Hepatocyte (in vitro differentiated cells): ENCODE measurements at places on chromosomes 2 and 18.

DNA sequence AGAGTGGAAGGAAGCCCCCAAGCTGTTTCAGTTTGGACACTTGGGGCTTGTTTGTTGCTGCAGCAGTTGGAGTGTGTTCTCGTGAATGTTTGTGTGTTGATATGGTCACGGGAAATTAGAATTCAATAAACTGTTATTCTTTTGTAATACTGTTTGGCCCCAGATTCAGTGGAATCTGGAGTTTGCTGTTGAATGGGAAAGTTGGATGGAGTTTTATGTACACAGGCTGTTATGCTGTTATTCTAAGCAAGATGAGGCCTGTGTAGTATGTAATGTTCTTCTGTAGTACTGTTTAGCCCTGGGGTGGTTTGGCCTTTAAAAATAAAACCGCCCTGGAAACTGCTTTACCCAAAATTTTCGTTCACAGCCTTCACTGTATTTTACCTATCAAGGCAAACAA, 810.4 kb upstream of the HS6ST1 start:
- no peak overlapping the region for H3K4me3 ChIP-seq
- DNase-seq: no peak
- H3K36me3 ChIP-seq: no peaks in the 10 kb centered on the region
- H3K4me1 ChIP-seq: no peaks in the 10 kb centered on the region
- no peak overlapping the region for H3K27ac ChIP-seq

DNA sequence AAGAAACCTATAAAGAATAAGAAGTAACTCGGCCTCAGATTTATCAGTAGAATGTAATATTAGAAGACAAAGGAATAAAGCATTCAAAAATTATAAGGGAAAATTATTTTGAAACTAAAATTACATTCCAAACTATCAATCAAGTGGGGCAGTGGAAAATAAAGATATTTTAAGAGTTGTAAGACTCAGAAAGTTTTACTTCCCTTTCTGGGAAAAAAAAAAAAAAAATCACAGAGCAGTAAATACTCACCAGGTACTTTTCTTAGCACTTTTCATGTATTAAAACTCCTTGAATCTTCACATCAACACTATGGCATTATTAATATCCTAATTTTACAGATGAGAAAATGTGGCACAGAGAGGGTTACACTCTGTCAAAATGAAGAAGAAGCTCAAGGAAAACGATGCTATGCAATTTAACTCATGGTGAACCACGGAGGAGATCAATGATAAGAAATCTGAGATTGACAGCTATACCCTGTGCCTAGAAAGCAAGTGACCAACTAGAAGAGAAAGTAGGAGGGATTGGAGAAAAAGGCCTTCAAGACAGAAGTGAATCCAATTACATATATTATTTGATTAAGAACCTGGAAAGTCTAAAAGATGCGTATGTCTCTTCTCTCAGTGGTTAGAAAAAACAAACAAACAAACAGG, 238.9 kb upstream of the ID2 start:
- H3K36me3 ChIP-seq: no peaks in the 10 kb centered on the region
- H3K27me3 ChIP-seq: no peaks in the 10 kb centered on the region
- H3K4me3 ChIP-seq: no peak overlapping the region
- H3K27ac ChIP-seq: no peak overlapping the region
- H3K4me1 ChIP-seq: no peaks in the 10 kb centered on the region

- no peak for DNase-seq
- no peak overlapping the region for H3K27ac ChIP-seq
- no peaks in the 10 kb centered on the region for H3K27me3 ChIP-seq
- no peaks in the 10 kb centered on the region for H3K4me1 ChIP-seq
- no peak overlapping the region for H3K4me3 ChIP-seq
- no peaks in the 10 kb centered on the region for H3K36me3 ChIP-seq
Measured at GRCh38 chr2:130813722-130814121, 23.0 kb upstream of the ARHGEF4 start.

GRCh38 chr2:75503048-75503607, 57.6 kb downstream of the EVA1A start:
- H3K36me3 ChIP-seq: no peaks in the 10 kb centered on the region
- no peak overlapping the region for H3K4me3 ChIP-seq
- DNase-seq: no peak
- no peaks in the 10 kb centered on the region for H3K27me3 ChIP-seq
- no peaks in the 10 kb centered on the region for H3K4me1 ChIP-seq

- H3K27ac ChIP-seq: no peak overlapping the region
- DNase-seq: no peak
- peaks cover 7% of the 10 kb centered on the region for H3K27me3 ChIP-seq
- no peaks in the 10 kb centered on the region for H3K36me3 ChIP-seq
- H3K4me3 ChIP-seq: no peak overlapping the region
Measured at GRCh38 chr2:120571015-120571728, 164.5 kb upstream of the GLI2 start.

DNA sequence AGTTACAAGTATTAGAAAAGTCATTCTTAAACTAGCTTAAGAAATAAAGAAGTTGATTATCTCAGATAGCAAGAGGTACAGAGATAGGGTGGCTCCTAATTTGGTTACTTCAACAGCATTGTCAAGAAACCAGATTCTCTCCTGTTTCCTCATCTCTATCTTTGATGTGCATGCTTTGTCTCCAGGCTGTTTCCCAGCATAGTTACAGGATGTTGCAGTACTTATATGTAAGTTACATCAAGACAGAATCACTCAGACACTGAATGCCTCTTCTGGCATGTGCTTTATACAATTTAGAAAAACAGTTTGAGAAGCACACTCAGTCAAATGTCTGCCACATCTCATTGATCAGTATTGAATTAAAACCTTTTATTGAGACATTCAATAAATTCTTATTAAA, 189.5 kb upstream of the UBE2E3 start:
- no peak overlapping the region for H3K27ac ChIP-seq
- H3K27me3 ChIP-seq: no peaks in the 10 kb centered on the region
- H3K4me1 ChIP-seq: no peaks in the 10 kb centered on the region
- H3K4me3 ChIP-seq: no peak overlapping the region

DNA sequence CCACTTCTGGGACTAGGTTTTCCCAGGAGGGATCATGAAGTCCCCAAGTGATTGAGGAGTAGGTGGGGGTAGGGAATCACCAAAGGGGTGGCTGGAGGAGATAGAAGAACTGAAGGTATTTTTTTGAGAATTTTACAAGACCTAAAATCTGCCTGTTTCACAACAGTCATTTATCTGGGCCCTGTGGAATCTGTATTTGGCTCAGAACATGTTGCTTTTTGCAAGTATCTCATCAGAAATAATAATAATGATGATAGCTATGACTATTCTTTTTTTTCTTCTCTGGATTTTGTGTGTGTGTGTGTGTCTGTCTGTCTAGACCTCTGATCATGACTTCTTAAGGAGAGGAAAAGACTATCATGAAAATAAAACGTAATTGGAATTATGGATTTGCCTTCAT, 13.9 kb downstream of the STON1 start:
- H3K36me3 ChIP-seq: no peaks in the 10 kb centered on the region
- H3K4me1 ChIP-seq: no peaks in the 10 kb centered on the region
- no peak overlapping the region for H3K27ac ChIP-seq
- H3K27me3 ChIP-seq: no peaks in the 10 kb centered on the region
- H3K4me3 ChIP-seq: no peak overlapping the region

- DNase-seq: peak; percentile 97
- H3K36me3 ChIP-seq: no peaks in the 10 kb centered on the region
- H3K4me1 ChIP-seq: peaks cover 29% of the 10 kb centered on the region
- H3K27me3 ChIP-seq: no peaks in the 10 kb centered on the region
- H3K27ac ChIP-seq: peak overlapping the region; percentile 85
Measured at GRCh38 chr2:231662028-231662810, 46.1 kb upstream of the PTMA start.

DNA sequence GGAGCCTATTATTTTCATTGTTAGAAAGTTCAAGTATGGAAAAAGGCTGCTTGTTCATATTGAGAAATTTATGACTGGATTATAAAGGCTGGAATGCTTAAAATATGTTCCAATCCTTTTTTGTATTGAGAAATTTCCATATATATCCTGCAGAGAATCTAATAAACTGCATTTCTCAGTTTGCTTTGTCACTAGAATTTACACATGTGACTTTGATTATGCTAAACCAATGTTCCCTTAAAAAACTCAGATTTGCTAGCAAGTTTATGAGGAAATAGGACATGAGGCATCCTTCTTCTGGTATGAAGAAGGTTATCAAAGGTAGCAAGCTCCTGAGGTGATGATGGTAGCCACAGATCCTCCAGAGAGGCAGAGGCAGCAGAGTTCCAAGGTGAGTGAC, 29.2 kb upstream of the DSEL start:
- H3K27me3 ChIP-seq: no peaks in the 10 kb centered on the region
- no peaks in the 10 kb centered on the region for H3K36me3 ChIP-seq
- no peak for DNase-seq
- no peak overlapping the region for H3K27ac ChIP-seq
- no peak overlapping the region for H3K4me3 ChIP-seq
- no peaks in the 10 kb centered on the region for H3K4me1 ChIP-seq

- no peaks in the 10 kb centered on the region for H3K36me3 ChIP-seq
- H3K27me3 ChIP-seq: peaks cover 17% of the 10 kb centered on the region
- H3K4me1 ChIP-seq: no peaks in the 10 kb centered on the region
- DNase-seq: no peak
- no peak overlapping the region for H3K27ac ChIP-seq
Measured at GRCh38 chr2:225017713-225018112, 24.6 kb downstream of the DOCK10 start.

- H3K4me3 ChIP-seq: no peak overlapping the region
- no peak for DNase-seq
- H3K4me1 ChIP-seq: no peaks in the 10 kb centered on the region
Measured at GRCh38 chr2:102340778-102341177, 14.8 kb upstream of the IL18R1 start.

- H3K36me3 ChIP-seq: no peaks in the 10 kb centered on the region
- DNase-seq: no peak
- no peak overlapping the region for H3K27ac ChIP-seq
- H3K4me3 ChIP-seq: no peak overlapping the region
- H3K4me1 ChIP-seq: peaks cover 29% of the 10 kb centered on the region
Measured at GRCh38 chr2:64632835-64633819, 20.6 kb downstream of the SERTAD2 start.

GRCh38 chr2:203566161-203566560, 31.1 kb upstream of the RAPH1 start:
- H3K27ac ChIP-seq: no peak overlapping the region
- no peaks in the 10 kb centered on the region for H3K27me3 ChIP-seq
- no peak overlapping the region for H3K4me3 ChIP-seq
- no peak for DNase-seq
- H3K4me1 ChIP-seq: no peaks in the 10 kb centered on the region

DNA sequence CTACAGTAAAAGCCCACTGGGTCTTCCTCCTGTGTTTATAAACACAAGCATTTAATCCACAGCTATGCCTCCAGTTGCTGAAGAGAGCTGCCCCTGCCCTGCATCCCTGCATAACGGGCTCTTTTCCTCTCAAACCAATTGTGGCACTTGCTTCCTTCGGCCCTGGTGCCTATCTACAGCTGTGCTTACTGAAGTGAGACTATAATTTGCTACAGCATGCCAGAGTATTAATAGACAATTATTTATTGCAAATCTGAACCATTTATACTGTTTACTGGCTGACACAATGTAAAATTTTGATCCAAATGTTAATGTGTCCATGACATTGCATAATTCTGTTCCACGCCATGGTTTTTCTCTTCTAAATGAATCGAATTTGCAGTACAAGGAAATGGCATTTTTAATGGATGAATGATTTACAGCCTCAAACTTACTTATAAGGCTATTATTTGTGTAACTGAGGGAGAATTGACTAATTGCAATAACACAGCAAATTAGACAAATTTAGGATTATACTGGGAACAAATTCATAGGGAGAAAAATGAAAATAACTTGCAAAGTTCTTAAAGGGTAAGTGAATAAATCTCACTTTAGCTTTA, 457.0 kb upstream of the HNRNPA3 start:
- H3K4me1 ChIP-seq: no peaks in the 10 kb centered on the region
- no peak overlapping the region for H3K27ac ChIP-seq
- no peak for DNase-seq
- H3K27me3 ChIP-seq: no peaks in the 10 kb centered on the region
- no peaks in the 10 kb centered on the region for H3K36me3 ChIP-seq

DNA sequence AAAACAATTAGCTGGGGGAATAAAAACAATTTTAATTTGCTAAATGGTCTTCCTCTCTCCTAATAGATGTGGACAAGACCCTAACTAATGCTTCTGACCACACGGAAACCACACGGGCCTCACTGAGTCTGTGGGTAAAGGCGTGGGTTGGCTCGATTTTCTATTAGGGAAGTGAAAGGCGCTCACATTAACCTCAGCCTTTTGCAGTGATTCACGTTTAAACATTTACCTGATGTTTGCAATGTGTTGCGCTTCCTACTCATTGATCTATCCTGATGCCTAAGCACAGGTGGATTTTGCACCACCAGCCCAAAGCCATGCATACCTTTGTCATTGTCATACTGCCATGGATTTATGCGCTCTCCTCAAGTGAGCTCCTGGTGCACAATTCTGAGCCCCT, 35.6 kb upstream of the NRP2 start:
- no peak for DNase-seq
- no peaks in the 10 kb centered on the region for H3K36me3 ChIP-seq
- H3K4me3 ChIP-seq: no peak overlapping the region
- H3K27me3 ChIP-seq: no peaks in the 10 kb centered on the region
- no peaks in the 10 kb centered on the region for H3K4me1 ChIP-seq

GRCh38 chr2:118089139-118089800, 999 bp downstream of the INSIG2 start:
- H3K4me3 ChIP-seq: peak overlapping the region; percentile 47
- no peaks in the 10 kb centered on the region for H3K27me3 ChIP-seq
- DNase-seq: peak; percentile 53
- H3K4me1 ChIP-seq: peaks cover 34% of the 10 kb centered on the region

DNA sequence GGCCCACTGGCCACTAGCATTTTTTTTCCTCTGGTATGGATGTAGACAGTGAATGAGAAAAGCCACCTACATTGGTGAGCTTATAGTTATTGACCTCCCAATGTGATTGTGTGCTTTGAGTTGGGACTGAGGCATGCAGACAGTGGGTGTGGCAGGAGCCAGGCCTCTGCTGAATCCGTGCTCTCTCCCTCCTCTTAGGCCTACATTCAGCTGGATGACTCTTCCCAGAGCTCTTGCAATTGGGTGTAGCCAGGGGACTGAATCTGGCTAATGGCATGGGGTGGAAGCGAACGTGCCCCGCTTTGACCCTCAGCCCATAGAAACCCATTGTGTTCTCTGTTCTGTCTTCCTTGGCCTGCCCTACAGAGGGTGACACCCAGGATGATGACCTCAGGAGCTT, 698.3 kb upstream of the HS6ST1 start:
- no peaks in the 10 kb centered on the region for H3K36me3 ChIP-seq
- no peak for DNase-seq
- no peak overlapping the region for H3K27ac ChIP-seq
- no peaks in the 10 kb centered on the region for H3K27me3 ChIP-seq
- H3K4me1 ChIP-seq: no peaks in the 10 kb centered on the region

- no peak overlapping the region for H3K27ac ChIP-seq
- no peak for DNase-seq
- no peak overlapping the region for H3K4me3 ChIP-seq
- peaks cover 4% of the 10 kb centered on the region for H3K36me3 ChIP-seq
- no peaks in the 10 kb centered on the region for H3K27me3 ChIP-seq
Measured at GRCh38 chr2:195727106-195727505, 70.1 kb downstream of the SLC39A10 start.

- no peak for DNase-seq
- H3K4me1 ChIP-seq: no peaks in the 10 kb centered on the region
- no peaks in the 10 kb centered on the region for H3K27me3 ChIP-seq
Measured at GRCh38 chr2:129709956-129710598, 269.4 kb upstream of the RAB6C start.

- H3K27ac ChIP-seq: peak within 1 kb of the TSS; percentile 60
- no peaks in the 10 kb centered on the region for H3K36me3 ChIP-seq
- peak within 1 kb of the TSS; percentile 50 for H3K4me3 ChIP-seq
- peak; percentile 69 for DNase-seq
- peaks cover 11% of the 10 kb centered on the region for H3K27me3 ChIP-seq
Measured at GRCh38 chr2:69013142-69013839, at the start of gene ANTXR1. Gene ANTXR1 (plus strand): TSS chr2:69013179. CDS start chr2:69013500, 321 bp downstream.
